ENCODE measurements at places on chromosomes 1 and 21. TPM values are rescaled to one million over a fixed set of nuclear protein-coding genes. Genes with fewer than 3 reads are reported as not detected.
A peak's percentile ranks its signal among the peaks of the same experiment; 100 is the strongest.

TRAF3IP3 gene
- 384 TPM for total RNA-seq

GRCh38 chr1:232990176-232991128 is 40.0 kb downstream of the NTPCR start:
- DNase-seq, result no peak
- H3K4me1 ChIP-seq, result no peaks in the 10 kb centered on the region
- no peak overlapping the region for H3K4me3 ChIP-seq
- peaks cover 34% of the 10 kb centered on the region for H3K36me3 ChIP-seq
- H3K27me3 ChIP-seq, result no peaks in the 10 kb centered on the region
- no peak overlapping the region for H3K27ac ChIP-seq

DNA sequence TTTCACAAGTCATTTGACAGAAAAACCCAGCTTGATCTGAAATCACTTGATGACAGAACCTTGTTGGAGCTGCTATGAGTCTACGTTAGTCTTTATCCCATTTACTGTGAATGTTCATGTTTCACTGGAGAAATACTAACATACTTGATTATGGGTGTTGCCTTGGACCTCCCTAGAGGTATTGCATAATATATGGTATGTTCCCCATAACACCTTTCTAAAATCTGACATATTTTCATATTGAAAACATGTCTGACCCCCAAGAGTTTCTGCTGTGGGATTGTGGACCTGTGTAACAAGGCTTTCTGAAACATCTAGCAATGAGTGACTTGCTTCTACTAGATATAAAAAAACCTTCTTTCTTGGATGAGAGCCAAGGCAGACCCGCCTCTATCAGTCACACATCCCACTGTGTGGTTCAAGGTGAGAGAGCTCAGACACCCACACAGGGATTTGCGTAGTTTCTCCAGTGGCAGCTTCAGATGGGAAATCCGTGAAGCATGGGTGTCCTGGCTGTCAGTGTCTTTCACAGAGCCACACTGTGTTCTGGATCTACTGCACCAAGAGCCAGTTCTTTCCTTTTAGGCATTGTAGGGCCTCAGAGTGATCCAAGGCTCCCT is 4.6 kb downstream of the NENF start:
- H3K36me3 ChIP-seq, result no peaks in the 10 kb centered on the region
- H3K27me3 ChIP-seq, result no peaks in the 10 kb centered on the region
- no peak overlapping the region for H3K27ac ChIP-seq
- H3K4me1 ChIP-seq, result peaks cover 18% of the 10 kb centered on the region
- H3K4me3 ChIP-seq, result no peak overlapping the region
- DNase-seq, result no peak

GRCh38 chr1:226616636-226617035 is 68.1 kb downstream of the STUM start:
- DNase-seq, result no peak
- H3K36me3 ChIP-seq, result no peaks in the 10 kb centered on the region
- no peaks in the 10 kb centered on the region for H3K4me1 ChIP-seq
- no peak overlapping the region for H3K27ac ChIP-seq

DNA sequence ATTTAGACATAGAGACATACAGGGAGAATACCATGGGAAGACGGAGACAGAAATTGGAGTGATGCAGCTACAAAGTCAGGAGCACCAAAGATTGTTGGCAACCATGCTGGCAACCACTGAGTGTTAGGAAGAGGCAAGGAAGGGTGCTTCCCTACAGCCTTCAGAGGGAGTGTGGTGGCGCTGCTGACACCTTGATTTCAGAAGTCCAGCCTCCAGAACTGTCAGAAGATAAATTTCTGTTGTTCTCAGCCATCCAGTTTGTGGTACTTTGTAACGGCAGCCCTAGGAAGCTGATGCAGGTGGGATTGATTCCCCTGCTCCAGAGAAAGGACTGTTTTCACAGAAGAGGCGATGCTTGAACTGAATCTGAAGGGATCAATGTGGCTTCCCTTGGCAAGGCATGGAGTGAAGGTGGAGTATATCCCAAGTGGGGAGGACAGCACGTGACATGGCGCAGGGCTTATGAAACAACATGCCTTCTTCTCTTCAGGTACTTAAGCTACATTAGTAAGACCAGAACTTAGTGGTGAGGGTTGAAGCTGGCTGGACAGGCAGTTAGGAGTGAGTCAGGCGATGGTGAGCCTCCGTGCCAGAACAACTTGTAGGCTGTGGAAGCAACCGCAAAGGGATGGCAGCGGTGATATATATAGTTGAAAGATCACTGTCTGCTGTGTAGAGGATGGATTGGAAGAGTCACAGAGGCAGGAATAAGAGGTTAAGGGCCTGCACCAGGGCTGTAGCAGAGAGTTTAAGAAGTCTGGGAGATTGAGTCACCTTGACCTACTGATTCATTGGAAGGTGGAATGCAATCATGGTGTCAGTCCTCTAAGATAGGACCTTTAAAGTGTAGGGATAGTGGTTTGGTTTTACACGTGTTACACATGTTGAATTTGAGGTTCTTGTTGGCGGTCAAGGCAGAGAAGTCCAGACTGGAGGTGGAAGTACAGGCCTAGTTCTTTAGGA is 2.1 kb downstream of the LEPR start:
- peaks cover 20% of the 10 kb centered on the region for H3K36me3 ChIP-seq
- DNase-seq, result no peak
- H3K27me3 ChIP-seq, result peaks cover 5% of the 10 kb centered on the region
- H3K4me3 ChIP-seq, result no peak overlapping the region
- H3K4me1 ChIP-seq, result peaks cover 40% of the 10 kb centered on the region

DNA sequence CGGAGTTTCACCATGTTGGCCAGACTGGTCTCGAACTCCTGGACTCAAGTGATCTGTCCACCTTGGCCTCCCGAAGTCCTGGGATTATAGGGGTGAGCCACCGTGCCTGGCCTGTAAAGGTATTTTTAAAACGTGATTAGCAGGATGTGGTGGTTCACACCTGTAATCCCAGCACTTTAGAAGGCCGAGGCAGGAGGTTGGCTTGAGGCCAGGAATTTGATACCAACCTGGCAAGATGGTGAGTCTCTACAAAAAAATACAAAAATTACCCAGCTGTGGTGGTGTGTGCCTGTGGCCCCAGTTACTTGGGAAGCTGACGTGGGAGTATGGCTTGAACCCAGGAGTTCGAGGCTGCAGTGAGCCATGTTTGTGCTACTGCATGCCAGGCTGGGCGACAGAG is 43.3 kb upstream of the SOD1 start:
- H3K27me3 ChIP-seq, result peaks cover 4% of the 10 kb centered on the region
- H3K4me1 ChIP-seq, result peaks cover 7% of the 10 kb centered on the region
- H3K27ac ChIP-seq, result no peak overlapping the region
- no peak overlapping the region for H3K4me3 ChIP-seq
- DNase-seq, result no peak

GPR161 gene
- total RNA-seq, result 0.41 TPM

LENEP gene
- 1.8 TPM for total RNA-seq

- DNase-seq, result no peak
- peaks cover 39% of the 10 kb centered on the region for H3K4me1 ChIP-seq
- H3K27ac ChIP-seq, result no peak overlapping the region
- H3K27me3 ChIP-seq, result no peaks in the 10 kb centered on the region
Observed at GRCh38 chr1:155983191-155984024, 5.1 kb upstream of the ARHGEF2 start.

- no peak for DNase-seq
- peaks cover 7% of the 10 kb centered on the region for H3K27me3 ChIP-seq
- no peak overlapping the region for H3K27ac ChIP-seq
Observed at GRCh38 chr1:162161916-162162550, 92.5 kb downstream of the NOS1AP start.

- no peak overlapping the region for H3K4me3 ChIP-seq
- no peaks in the 10 kb centered on the region for H3K4me1 ChIP-seq
- no peaks in the 10 kb centered on the region for H3K36me3 ChIP-seq
- DNase-seq, result no peak
- peaks cover 27% of the 10 kb centered on the region for H3K27me3 ChIP-seq
- no peak overlapping the region for H3K27ac ChIP-seq
Observed at GRCh38 chr1:110561596-110561995, 42.6 kb upstream of the KCNA10 start.

DNA sequence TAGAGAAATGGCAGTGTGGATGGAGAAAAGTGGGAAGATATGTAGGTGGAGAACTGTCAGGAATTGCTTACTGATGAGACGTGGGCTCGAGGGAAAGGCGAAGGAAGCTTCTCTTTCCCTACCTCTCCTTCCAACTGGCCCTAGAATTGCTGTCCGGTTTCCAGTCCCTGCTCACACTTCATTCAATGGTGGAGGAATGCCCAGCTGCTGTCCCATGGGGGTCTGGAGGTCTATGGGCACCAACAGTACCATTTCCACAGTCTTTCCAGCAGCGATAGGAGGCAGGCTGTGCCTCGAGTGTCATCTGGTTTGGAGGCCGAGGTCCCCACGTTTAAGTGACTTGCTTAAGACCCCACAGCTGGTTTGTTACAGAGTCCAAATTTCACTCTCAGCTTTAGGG is 31.5 kb upstream of the CD1D start:
- peak overlapping the region; percentile 89 for H3K4me3 ChIP-seq
- no peak overlapping the region for H3K27ac ChIP-seq
- peaks cover 20% of the 10 kb centered on the region for H3K4me1 ChIP-seq
- no peaks in the 10 kb centered on the region for H3K36me3 ChIP-seq

GRCh38 chr1:222105393-222105737 is 363.5 kb upstream of the DUSP10 start:
- DNase-seq, result no peak
- no peaks in the 10 kb centered on the region for H3K4me1 ChIP-seq
- H3K27ac ChIP-seq, result no peak overlapping the region
- no peak overlapping the region for H3K4me3 ChIP-seq

GSTM1 gene
- total RNA-seq, result 77.4 TPM

- no peak overlapping the region for H3K4me3 ChIP-seq
- H3K27ac ChIP-seq, result no peak overlapping the region
- peaks cover 49% of the 10 kb centered on the region for H3K27me3 ChIP-seq
- no peaks in the 10 kb centered on the region for H3K36me3 ChIP-seq
Observed at GRCh38 chr1:85584264-85584781, 3.8 kb downstream of the CCN1 start.

OR2L8 gene
- total RNA-seq, result not detected

DNA sequence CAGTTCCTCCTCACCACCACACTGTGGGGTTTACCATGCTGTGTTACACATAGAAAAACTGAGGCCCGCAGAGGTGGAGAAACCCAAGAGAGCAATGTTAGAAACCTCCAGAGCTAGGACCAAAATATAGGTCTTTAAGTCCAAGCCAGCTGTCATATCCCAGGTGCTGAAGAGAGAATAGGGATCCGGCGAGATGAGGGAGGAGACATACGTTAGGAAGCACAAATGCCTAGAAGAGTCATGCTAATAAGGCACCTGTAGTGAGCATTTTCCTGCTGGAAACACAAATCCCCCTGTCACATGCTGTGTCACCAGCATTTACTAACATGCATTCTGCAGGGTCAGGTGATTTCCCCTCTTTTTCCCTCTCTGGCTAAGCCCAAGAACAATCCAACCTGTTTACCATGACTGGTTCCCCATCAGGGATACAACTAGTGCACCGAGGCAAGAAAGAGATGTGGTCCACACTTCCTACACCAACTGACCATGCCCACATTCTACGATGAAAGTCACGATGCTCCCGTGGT is 168.6 kb upstream of the CAMK1G start:
- no peaks in the 10 kb centered on the region for H3K36me3 ChIP-seq
- no peak for DNase-seq
- H3K4me3 ChIP-seq, result no peak overlapping the region
- H3K27me3 ChIP-seq, result peaks cover 12% of the 10 kb centered on the region
- H3K27ac ChIP-seq, result no peak overlapping the region
- H3K4me1 ChIP-seq, result no peaks in the 10 kb centered on the region

ZFP69 gene
- total RNA-seq, result 4.0 TPM

KLHDC8A gene
- not detected for total RNA-seq

DNA sequence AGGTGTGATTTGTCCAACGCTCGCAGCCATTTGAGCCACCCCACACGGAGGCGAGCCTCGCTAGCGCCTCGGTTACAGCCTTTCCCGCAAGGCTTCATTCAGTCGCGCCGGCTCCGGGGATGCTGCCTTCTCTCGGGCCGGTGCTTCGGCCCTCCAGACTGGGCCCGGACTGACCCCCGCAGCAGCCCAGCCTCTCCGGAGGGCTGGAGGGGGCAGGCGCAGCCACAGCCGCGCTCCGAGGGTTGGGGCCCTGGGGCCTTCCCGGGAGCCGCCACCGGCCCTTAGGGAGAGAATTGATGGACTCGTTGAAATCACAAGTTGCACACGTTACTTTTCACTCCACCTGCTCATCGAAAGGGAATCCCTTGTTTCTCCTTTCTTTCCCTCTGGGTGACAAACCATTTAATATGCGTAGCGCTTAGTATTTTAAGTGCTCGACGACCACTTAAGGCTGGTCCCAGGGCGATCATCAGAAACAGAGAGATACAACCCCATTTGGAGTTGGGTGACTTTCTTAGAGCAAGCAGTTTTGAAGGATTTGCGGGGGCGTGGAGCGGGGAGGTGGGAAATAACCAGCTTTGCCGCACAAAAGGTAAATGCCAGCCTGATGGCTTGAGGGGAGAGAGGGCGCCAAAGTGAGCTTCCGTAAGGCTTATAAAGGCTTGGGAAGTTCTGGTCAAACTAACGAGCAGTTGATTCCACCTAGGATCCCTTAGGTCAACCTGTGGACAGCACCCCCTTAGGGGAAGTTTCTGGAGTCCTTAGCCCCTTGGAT is 24.6 kb upstream of the ENAH start:
- H3K27ac ChIP-seq, result no peak overlapping the region
- H3K36me3 ChIP-seq, result no peaks in the 10 kb centered on the region
- no peak for DNase-seq
- no peaks in the 10 kb centered on the region for H3K4me1 ChIP-seq
- H3K27me3 ChIP-seq, result peaks cover 35% of the 10 kb centered on the region
- no peak overlapping the region for H3K4me3 ChIP-seq

DNA sequence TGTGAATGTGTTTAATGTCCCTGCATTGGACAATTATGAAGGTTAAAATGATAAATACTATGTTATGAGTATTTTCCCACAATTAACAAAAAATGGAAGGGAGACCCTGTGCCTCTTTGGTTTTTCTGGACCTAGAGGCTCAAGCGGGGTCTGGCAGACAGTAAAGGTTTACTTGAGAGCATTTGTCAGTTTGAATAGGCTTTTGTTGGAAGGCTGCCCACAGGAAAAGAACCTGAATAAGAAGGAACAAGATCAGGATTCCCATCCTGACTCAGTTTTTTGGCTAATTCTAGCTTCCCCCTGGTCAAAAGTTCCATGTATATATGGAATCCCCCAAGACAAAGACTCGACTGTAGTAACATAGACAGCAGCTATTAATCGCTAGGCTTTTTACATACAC is 150.9 kb upstream of the JUN start:
- no peak overlapping the region for H3K4me3 ChIP-seq
- DNase-seq, result no peak
- peaks cover 70% of the 10 kb centered on the region for H3K4me1 ChIP-seq
- peaks cover 5% of the 10 kb centered on the region for H3K36me3 ChIP-seq
- no peaks in the 10 kb centered on the region for H3K27me3 ChIP-seq

CDCP2 gene
- not detected for total RNA-seq

DNA sequence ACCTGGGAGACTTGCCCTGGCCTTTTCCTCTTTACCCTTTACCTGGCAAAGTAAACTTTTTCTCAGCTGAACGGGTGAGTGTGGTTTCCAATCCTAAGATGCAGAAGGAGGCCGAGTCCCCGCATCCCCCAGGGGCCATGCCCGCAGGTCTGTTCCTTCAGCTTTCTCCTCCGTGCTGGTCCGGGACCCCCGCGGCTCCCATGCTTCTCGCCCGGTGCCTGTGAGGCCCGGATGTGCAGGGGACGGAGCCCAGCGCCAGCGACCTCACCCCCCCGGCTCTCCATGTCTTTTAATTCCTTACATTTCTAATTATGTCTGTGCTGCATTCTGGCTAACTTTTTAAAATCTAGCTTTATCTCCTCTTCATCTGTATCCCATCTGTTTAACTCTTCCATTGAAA is 21.5 kb upstream of the SCYL3 start:
- no peak overlapping the region for H3K27ac ChIP-seq
- no peak for DNase-seq
- peaks cover 2% of the 10 kb centered on the region for H3K36me3 ChIP-seq
- H3K4me1 ChIP-seq, result peaks cover 6% of the 10 kb centered on the region
- H3K4me3 ChIP-seq, result no peak overlapping the region
